ENCODE measurements at places on chromosomes 11 and 22.
A peak's percentile ranks its signal among the peaks of the same experiment; 100 is the strongest.

DNA sequence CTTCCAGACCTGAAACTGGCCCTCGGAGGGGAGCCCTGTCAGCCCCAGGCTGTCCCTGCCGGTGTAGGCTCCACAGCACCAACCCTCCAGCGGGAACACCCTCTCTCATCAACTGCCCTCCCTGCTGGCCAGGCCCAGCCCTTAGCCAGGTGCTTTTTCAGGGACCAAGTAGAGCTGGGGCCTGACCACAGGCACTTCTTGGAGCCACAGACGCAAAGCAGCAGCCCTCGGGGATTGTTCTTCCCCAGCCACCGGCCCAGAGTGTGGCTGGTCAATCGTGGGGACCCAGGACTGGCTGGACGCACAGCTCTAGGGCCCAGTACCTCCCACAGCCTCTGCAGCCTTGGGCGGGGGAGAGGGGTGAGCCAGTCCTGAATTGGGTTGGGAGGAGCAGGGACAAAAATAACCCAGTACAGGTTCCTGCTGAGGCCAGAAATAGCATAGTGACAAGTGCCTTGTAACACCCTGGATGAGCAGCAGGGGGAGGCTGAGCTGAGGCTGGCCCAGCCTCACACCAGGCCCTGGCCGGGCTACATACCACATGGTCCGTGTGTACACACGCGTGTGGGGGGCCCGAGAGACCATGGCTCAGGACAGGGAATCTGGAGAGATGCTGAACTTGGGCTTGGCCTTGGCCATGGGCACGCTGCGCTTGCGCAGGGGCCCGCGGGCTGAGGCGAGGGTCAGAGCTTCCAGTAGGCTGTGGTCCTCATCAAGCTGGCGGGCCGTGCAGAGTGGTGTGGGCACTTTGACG, 2.0 kb downstream of the KCNJ11 start:
- peak; percentile 24 for DNase-seq

- DNase-seq = no peak
These were observed 71.8 kb downstream of the UBASH3B start for GRCh38 chr11:122727101-122727929.

GRCh38 chr11:37509506-37509905, 911.5 kb upstream of the RAG2 start:
- no peak for DNase-seq

GRCh38 chr11:35764417-35764816, 101.8 kb downstream of the TRIM44 start:
- no peak for DNase-seq

DNA sequence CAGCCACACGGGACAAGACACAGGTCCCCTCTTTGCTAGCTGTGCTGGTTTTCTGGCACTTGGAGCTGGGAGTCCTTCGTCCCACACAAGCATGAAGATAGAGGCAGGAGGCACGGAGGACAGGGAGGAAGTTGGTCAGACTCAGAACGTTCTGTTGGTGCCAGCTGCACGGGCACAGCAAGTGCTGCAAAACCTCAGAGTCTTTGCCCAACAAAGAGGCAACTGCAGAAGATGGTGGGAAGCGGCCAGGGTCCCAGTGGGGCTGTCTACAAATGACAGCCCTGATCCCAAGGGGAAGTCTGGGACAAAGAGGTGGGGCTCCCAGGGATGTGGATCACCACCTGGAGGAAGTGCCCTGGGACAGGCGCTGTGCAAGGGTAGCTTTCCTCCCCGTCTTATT, 9.4 kb upstream of the OSM start:
- DNase-seq = no peak

DNA sequence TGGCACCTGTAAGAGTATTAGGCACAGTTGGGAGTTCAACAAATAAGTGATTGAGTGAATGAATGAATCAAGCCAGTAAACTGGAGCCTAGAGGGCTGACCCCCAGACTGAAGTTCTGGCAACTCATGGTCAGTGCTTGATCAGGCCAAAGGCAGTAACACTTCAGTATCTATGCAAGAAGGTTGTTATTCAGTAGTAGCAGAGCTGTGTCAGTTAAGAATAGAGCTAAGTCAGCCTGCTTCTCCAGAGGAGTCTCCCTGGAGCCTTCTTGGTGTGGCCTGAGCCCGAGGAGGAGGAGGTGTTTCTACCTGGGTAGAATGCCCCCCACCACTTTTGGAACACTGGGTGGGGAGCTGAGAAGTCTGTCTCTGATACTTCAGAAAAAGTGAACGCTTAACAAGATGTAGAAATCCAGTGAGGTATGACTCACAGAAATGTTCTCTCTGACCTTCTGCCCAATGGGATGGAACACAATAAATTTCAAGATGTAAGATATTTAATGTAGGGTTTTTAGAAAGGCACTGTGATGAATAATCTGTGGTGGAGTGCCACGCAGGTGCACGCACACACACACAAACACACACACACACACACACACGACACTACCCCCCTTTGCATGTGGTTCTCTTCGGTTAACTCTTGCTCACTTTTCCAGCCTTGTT, 219.9 kb downstream of the HIPK3 start:
- DNase-seq = no peak

- DNase-seq = no peak
These were observed 47.4 kb downstream of the UVRAG start for GRCh38 chr11:75862437-75862836.

GRCh38 chr11:122123263-122123929, 7.4 kb upstream of the BLID start:
- no peak for DNase-seq

GRCh38 chr22:38570779-38571364, 889 bp upstream of the DMC1 start:
- no peak for DNase-seq

- DNase-seq = no peak
These were observed 6.6 kb downstream of the PRSS23 start for GRCh38 chr11:86806903-86807302.

- DNase-seq = no peak
These were observed 8.8 kb downstream of the SLC43A3 start for GRCh38 chr11:57418131-57418530.

DNA sequence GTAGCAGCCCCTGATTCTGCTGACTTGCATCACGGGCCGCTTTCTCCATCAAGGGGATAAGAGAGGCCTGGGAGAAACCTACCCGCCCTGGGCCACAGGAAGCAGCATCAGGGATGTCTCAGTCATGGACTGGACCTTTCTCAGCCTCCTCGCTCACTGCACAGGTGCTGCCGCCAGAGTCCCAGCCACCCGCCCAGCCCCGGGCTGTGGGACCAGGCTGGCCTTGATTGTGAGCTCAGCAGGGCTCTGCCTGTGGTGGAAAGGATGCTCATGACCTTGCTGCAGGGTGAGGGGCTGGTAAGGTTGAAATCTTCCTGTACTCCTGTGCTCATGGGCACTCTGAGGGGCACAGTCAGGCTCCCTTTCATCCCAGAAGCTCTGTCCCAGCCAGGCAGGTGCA, 26.0 kb upstream of the GGTLC2 start:
- no peak for DNase-seq

- DNase-seq = no peak
These were observed 20.6 kb upstream of the SCGB1D1 start for GRCh38 chr11:62169448-62169847.

- DNase-seq = no peak
These were observed 454.9 kb upstream of the CADM1 start for GRCh38 chr11:115959081-115959486.

- DNase-seq = no peak
These were observed 988 bp downstream of the BANF1 start for GRCh38 chr11:66003291-66003690.

DNA sequence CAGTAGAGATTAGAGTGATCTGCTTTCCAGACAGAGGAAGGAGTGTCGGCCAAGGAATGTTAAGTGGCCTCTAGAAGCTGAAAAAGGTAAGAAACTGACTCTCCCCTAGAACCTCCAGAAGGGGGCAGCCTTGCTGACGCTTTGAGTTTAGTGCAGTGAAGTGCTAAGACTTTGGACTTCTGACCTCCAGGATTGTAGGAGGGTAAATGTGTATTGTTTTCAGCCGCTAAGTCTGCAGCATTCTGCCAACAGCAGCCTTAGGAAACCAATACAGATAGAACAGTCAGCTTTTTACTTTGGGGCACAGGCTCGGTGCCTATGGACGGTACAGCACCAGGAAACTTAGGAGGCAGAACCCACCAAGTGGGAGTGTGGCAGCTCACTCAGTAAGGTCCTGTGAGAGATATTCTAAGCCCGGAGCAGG, 3.6 kb upstream of the TBC1D22A start:
- DNase-seq = no peak

GRCh38 chr22:35467681-35468434, 67.9 kb downstream of the MCM5 start:
- no peak for DNase-seq

- no peak for DNase-seq
These were observed 11.4 kb upstream of the CAT start for GRCh38 chr11:34427186-34427805.

DNA sequence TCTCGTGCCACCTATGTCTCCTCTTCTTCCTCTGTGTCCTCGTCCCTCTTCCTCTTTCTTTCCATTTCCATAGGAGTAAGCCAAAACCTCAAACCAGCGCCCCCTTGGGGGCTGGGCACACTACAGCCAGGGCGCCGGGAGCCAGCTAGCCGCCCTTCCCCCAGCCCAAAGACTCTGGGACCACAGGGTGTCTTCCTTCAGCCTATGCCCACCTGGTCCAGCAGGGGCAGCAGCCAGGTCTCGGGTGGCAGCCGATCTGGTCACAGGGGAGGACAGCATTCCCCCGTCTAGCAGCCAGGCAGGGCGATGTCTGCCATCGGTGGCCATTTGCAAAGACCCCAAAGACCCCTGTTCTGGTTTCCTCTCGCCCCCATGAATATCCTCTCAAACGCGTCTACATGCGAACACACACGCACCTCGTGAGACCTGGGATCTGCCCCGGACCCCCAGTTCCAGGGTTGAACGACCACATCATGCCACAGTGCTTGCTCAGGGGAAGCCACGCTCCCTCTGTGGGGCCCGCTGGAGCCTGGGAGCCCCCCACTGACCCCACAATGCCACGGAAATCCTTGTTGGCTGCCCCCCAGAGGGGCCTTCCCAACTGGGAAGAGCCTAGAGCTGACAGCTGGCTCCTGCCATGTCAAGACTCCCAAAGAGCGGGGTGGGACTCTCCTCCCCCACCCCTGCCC, 546.0 kb upstream of the CCDC179 start:
- no peak for DNase-seq

GRCh38 chr11:66408488-66409214, 12.2 kb upstream of the NPAS4 start:
- DNase-seq = peak; percentile 96

GRCh38 chr11:3092603-3093141, 35.4 kb upstream of the CARS1 start:
- no peak for DNase-seq

GRCh38 chr22:17910561-17911311, 113.6 kb downstream of the MICAL3 start:
- DNase-seq = no peak

DNA sequence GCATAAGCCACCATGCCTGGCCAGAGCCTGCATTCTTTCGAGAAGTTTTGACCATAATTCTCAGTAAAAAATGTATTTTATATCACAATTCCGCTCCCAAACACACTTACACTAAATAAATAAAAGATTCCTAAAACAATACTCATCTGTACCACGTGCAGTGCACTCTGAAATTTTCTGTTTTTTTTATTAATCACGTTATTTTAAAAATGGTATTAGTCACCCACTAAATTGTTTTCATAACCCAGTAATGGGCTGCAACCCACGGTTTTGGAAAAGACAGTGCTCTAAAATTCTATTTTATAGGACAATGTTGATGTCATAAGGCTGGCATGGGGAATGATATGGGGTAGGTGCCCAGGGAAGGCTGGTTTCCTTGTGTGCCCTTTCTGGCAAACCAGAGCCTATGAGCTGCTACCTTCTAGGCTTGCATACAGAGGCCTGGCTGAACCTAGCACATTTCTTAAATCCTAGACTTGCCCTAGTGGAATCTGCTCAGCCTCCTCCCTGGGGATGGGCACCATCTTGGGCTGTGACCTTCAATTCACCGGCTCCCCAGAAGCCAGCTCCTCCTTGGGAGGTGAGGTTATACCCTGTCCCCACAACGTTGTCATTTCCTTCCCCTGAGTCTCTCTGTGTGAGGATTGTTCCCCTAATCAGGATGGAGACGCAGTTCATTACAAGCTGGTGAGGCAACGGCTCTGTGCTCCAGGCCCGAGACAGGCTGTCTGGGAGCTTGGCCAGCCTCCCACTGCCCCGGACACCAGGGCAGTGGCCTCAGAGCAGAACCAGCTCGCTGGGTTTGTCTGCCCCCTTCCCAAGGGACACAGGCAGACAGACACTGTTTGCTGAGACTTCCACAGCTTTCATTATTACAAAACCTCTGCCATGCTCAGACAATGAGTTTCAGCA, 116.5 kb upstream of the NAV2 start:
- DNase-seq = no peak

GRCh38 chr22:48918585-48919186, 909.0 kb downstream of the BRD1 start:
- DNase-seq = no peak

DNA sequence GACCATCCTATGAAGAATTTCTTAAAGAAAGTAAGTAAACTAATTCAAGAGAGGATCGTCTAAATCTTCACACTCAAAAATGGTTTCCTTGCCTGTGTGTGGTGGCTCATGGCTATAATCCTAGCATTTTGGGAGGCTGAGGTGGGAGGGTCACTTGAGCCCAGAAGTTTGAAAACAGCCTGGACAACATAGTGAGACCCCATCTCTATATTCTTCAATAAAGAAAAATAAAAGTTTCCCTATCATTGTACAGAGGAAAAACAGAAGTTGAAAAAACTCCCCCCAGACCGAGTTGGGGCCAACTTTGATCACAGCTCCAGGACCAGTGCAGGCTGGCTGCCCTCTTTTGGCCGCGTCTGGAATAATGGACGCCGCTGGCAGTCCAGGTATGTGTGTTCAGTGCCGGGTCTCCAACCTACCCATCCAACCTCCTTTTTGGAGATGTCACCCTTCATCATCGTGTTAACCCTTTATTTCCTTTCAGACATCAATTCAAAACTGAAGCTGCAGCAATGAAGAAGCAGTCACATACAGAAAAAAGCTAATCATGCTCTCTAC, 3.0 kb downstream of the RPS25 start:
- DNase-seq = no peak

- DNase-seq = no peak
These were observed 16.2 kb downstream of the LRRC32 start for GRCh38 chr11:76654298-76654851.

GRCh38 chr11:130151196-130151595, 8.4 kb upstream of the ST14 start:
- no peak for DNase-seq

DNA sequence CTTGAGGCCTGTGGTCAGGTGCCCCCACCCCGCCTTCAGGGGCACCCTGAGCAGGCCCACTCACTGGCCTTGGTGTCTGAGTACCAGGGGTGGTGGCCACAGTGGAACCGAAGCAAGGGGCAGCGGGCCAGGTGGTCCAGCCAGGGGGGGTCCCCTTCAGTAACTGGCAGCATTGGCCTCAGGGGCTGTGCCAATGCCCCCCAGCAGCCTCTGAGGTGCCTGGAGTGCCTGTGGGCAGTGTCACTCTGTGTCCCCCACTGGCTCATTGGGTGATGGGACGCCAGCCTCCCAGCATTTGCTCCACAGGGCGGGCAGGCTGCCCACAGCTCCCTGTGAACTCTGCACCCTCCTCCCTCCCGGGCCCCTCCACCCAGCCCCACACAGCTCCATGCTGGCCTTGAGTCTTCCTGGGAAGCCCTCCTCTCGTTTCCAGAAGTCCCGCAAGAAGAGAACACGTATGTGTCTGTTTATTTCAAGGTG, 29.5 kb upstream of the CARS1 start:
- DNase-seq = no peak

All from stimulated activated CD4-positive, alpha-beta T cell treated with anti-CD3 and anti-CD28 coated beads, Interleukin-1b, Interleukin-23, amount 100 ng/mL, for 1 hour (primary cell).